ENCODE measurements at places on chromosomes 12 and 14. TPM values are rescaled to one million over a fixed set of nuclear protein-coding genes. Genes with fewer than 3 reads are reported as not detected.

The CELA1 gene
- total RNA-seq: not detected

- DNase-seq: no peak
- H3K27me3 ChIP-seq: no peaks in the 10 kb centered on the region
- no peaks in the 10 kb centered on the region for H3K4me1 ChIP-seq
- H3K36me3 ChIP-seq: peaks cover 3% of the 10 kb centered on the region
These were observed 27.5 kb downstream of the MDM1 start for GRCh38 chr12:68304626-68305025.

- H3K4me3 ChIP-seq: no peak overlapping the region
- no peaks in the 10 kb centered on the region for H3K36me3 ChIP-seq
- peaks cover 6% of the 10 kb centered on the region for H3K4me1 ChIP-seq
- no peaks in the 10 kb centered on the region for H3K27me3 ChIP-seq
- no peak overlapping the region for H3K27ac ChIP-seq
These were observed 74.3 kb upstream of the SRSF5 start for GRCh38 chr14:69692594-69692993.

The CEBPE gene
- total RNA-seq: not detected

DNA sequence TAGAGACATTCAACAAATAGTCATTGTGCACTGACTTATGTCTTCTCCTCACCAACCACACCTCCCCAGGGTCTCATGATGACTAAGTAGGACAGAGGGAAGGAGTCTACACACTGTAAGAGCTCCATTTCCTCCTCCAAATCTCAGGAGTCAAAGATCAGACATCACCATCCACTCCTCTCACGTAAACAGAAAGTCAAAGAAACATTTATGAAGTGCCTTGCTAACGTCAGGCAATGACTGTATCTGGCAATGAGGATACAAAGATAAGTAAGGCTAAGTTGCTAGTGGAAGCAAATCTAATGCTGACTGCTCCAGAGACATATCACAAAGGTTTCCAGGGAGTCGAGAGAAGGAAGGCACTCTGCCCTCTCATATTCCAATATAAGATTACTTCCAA, 88.9 kb downstream of the SLC2A13 start:
- H3K27ac ChIP-seq: no peak overlapping the region
- peak; percentile 4 for DNase-seq
- no peak overlapping the region for H3K4me3 ChIP-seq

DNA sequence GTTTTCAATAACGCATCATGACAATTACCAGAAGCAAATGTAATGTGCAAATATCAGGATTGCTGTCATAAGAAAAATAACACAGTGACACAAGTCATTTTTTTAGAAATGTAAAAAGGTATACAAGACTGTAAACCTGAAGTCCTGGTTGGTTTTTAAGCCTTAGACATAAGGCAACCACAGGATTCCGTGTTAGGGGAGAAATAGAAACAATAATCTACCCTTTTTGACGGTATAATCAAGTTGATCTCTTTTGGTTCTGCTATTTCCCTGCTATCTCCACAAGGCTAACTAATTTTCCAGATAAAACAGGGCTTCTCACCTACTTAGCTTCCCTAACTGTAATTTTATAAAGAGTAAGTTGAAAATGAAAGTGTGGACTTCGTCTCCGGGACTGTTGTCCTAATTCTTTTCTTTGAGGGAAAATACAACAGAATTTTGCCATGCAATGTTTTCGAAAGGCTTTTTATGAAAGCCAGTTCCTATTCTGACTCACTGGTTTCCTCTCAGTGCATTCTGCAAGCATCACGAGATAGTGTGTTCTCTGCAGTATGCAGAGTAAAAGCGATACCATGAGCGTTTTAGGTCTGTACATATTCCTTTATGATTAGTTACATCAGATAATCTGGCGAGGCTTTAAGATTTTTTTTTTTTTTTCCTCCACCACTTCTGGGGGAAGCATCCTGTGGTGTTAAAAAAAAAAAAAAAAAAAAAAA, 10.6 kb downstream of the MYO1H start:
- H3K4me1 ChIP-seq: no peaks in the 10 kb centered on the region
- no peaks in the 10 kb centered on the region for H3K36me3 ChIP-seq
- no peak overlapping the region for H3K4me3 ChIP-seq
- no peak for DNase-seq
- no peak overlapping the region for H3K27ac ChIP-seq
- H3K27me3 ChIP-seq: peaks cover 41% of the 10 kb centered on the region

The GLT1D1 gene
- total RNA-seq: 0.16 TPM

GRCh38 chr12:130719263-130719859, 3.3 kb upstream of the RIMBP2 start:
- DNase-seq: no peak
- no peak overlapping the region for H3K4me3 ChIP-seq
- peaks cover 2% of the 10 kb centered on the region for H3K27me3 ChIP-seq
- H3K36me3 ChIP-seq: no peaks in the 10 kb centered on the region

The LTBP2 gene
- total RNA-seq: 196 TPM
